ENCODE measurements at places on chromosomes 5 and 9.

DNA sequence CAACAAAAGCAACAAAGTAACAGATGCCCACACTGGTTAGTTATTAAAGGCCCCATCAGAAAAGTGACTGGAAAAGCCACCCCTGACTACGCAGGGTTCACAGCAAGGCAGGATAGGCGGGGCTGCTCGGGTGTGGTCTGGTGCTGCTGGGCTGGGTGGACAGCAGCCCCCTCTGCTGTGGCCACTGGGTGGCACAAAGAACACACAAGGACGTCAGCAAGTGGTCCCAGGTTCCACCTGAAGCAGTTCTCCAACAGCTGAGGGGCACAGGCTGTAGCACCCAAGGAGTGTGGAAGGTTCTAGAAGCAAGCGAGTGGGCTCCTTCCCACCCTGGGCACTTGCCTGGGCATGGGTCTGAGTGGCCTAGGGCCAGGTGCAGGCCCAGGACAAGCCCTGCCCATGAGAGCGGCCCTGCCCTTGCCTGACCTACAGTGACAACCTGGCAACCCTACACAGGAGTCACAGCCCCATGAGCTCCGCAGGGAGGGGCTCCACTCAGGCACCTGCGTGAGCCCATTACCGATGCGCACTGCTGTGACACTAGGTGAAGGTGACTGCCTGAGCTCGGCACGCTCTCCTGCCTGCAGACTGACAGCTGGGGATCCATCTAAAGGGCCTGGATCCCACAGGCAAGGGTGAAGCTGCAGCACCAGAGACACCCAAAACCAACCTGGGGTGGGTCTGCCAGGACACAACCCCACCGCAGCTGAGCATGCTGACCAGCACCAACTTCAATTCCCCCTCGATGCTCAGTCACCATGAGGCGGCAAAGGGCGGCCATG, 8.1 kb downstream of the BRD9 start:
- DNase-seq, result no peak

DNA sequence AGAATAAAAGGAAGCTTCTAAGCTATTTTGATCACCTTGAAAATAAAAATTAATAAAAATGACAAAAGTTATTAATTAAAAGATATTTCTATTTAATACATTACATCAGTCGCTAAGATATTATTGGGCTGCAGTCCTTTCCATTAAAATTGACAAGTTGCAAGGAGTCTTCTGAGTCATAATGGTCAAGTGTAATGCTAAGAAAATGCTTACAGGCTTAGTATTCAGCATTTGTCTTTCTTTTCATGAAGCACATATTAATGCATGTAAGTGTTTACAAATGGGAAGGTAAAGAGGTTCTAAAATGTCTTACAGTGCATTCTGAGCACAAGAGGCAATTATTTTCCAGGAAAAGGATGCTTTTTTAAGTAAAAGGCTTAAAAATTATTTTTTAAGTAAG, 17.3 kb downstream of the SPINK9 start:
- no peak for DNase-seq

GRCh38 chr9:114231273-114231672, 75.9 kb downstream of the COL27A1 start:
- no peak for DNase-seq

DNA sequence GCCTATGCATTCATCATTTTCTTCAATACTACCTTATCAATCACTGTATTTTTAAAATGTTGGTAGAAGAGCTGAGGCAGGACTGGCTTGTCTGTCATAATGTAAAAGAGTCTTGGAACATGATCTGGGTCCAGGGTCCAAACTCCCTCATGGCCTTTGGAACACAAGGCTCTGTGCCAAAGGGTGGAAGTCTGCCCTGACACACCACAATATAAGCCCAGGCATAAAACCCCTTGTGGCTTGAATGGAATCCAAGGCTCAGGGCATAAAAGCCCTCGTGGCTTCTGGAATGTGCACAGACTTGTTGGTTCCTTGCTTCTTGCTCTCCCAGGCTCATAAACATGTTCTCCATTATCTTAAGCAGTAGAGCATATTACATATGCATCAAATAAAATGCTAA, 48.0 kb downstream of the GABRB2 start:
- DNase-seq, result no peak

GRCh38 chr9:129489838-129490582, 130.9 kb downstream of the C9orf50 start:
- DNase-seq, result no peak

- DNase-seq, result no peak
These were observed 62.6 kb downstream of the SAXO1 start for GRCh38 chr9:18970393-18970792.

GRCh38 chr9:136821826-136822544, 14.2 kb downstream of the RABL6 start:
- no peak for DNase-seq

GRCh38 chr5:146745931-146746577, 132.5 kb downstream of the PPP2R2B start:
- DNase-seq, result no peak

- no peak for DNase-seq
These were observed 37.7 kb downstream of the C5orf15 start for GRCh38 chr5:133930813-133931090.

- no peak for DNase-seq
These were observed 4.2 kb downstream of the SLC44A1 start for GRCh38 chr9:105248691-105249090.

All from stimulated activated CD8-positive, alpha-beta memory T cell treated with anti-CD3 and anti-CD28 coated beads, Interleukin-7, amount 100 ng/mL, for 1 hour (primary cell).